ENCODE measurements at places on chromosomes 4 and X.

GRCh38 chrX:14825851-14826250 lies 47.0 kb downstream of the FANCB start:
- no peak for DNase-seq

- DNase-seq = no peak
Observed at GRCh38 chr4:52852041-52852440, 10.1 kb upstream of the RASL11B start.

- DNase-seq = no peak
Observed at GRCh38 chrX:139851730-139852129, 81.1 kb downstream of the ATP11C start.

GRCh38 chr4:123446865-123447474 lies 50.4 kb downstream of the SPRY1 start:
- DNase-seq = no peak

GRCh38 chrX:123869488-123869887 lies 9.6 kb downstream of the XIAP start:
- no peak for DNase-seq

DNA sequence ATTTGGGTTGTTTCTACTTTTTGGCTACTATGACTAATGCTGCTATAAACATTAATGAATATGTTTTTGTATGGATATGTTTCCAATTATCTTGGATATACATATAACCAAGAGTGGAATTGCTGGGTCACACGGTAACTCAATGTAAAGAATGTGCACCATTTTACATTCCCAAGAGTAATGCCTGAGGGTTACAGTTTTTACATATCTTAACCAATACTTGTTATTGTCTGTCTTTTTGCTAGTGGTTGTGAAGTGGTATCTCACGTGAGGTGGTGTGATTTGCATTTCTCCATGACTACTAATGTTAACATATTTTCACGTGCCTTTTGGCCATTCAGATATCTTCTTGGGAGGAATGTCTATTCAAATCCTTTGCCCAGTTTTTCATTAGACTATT lies 200.3 kb upstream of the MAB21L2 start:
- DNase-seq = no peak

DNA sequence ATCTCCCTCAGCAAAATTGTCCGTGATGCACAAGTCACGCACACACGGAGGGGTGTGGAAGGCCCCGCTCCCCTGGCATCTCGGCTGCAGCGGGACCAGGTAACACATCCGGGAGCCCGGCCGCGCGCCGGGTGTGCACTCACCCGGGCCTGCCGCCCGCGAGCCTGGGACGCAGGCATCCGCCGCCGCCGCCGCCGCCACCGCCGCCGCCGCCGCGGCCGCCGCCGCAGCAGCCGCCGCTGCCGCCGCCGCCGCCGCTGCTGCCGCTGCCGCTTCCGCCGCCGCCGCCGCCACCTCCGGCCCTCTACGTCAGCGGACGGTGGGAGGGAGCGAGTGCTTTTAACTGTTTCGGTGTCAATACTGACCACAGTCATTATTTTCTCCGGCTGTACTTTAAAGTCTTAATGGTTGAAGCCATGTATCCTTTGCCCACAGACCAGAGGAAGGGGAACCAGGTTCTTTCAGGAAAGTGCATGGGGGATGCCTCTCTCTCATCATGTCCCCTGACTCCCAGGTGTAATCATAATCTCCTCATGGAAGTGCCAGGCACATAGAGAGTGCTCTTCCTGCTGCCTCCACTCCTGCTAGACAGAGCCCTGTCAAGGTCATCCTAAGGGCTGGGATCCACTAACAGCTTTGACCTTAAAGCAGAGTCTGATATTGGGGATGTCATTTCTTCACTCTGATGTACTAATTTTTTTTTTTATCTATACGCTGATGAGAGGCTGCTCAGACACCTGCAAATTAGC lies 38.0 kb downstream of the MAGEE2 start:
- peak; percentile 4 for DNase-seq
